ENCODE measurements at places on chromosomes 13 and 19.
A peak's percentile ranks its signal among the peaks of the same experiment; 100 is the strongest.

- DNase-seq: no peak
These were observed 20.3 kb upstream of the RAP2A start for GRCh38 chr13:97413694-97414093.

DNA sequence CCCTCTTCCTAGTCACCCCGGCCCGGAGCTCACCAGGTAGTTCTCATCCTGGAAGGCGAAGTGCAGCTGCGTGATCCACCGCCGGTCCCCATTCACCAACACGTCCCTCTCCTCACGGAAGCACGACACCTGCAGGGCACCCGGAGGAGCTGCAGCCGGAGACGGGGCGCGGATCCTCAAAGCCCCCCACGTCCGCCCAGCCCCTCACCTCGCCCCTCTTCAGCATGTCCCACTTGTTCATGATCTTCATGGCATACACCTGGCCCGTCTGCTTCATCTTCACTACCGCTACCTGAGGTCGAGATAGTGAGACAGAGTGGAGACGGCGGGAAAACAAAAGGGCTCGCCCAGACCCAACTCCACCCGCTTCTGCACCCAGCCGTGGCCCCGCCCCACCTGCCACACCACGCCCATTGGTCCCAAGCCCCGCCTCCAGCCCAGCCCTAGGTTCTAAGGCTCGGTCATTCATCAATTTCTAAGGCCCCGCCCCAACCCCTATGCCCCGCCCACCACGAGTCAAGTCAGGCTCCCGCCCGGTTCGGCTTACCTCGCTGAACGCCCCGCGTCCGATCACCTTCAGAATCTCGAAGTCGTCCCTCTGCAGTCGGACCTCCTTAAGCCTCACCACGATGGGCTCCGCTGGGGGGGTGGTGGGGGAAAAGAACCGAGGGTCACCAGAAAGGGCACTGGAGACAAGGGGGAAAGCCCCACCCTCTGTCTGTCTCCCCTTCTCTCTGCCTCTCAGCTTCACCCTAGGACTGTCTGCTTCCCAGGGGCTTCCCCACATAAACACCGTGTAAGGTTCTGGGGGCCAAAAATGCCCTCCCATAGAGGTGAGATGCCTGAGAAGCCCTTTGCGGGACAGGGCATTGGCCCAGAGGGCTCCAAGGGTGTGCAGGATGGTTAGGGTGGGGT is 2.8 kb downstream of the DMPK start:
- DNase-seq: peak; percentile 85

DNA sequence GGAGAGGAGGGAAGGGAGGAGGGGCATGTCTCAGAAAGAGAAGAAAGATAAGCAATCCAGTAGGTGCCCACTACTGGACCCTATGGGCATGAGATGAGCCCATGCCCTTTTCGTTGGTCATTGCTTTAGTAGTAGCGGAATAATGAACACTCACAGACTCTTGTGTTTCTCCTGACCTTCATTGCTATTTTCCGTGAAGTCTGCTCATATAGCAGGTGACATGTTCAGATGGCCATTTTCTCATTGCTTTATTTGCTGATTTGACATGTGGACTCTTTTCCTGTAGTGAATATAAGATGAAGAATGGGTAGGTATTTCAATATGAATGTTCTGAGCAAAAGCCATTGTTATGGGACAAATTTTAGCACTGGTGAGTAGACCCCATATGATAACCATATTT is 16.4 kb downstream of the WDFY2 start:
- DNase-seq: no peak

DNA sequence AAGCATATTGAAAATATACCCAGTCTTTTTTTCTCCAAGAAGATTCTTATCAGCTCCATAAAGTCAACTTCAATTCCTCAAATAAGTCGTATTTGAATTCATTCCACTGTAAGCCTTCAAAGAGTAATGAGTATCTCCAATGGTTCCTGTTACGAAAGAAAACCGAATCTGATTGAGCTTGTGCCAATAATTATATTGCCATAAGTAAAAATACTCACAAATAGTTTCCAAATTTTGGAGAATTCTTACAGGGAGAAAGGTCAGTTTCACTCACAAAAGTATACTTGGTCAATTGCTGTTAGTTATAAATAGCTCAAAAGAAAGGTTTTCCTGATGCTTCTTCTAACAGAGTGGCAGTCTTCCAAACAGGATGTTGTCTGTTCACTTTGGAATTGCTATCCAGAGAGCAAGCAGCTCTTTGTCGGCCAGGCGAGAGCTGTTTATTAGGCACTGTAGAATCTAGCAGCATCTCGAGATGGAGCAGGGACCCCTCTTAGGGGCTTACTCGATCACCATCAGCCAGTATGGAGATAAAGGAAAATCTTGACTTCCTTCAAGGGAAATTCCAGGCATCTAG is 13.5 kb downstream of the ERICH4 start:
- no peak for DNase-seq

DNA sequence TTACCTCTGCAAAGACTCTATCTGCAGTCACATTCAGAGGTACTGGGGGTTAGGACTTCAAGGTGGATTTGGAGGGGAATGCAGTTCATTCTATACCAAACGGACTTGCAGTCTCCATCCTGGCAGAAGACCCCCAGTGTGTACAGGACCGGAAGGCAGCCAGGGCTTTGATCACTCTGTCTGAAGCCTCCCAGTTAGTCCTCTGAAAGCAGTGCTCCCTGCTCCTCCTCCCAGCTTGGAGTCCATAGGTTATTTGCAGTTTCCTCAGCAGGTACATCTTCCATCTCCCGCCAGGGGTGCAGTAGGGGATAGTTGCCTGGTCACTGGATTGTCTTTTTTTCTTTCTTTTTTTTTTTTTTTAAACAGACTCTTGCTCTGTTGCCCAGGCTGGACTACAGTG is 78.8 kb upstream of the KCTD15 start:
- no peak for DNase-seq

- DNase-seq: no peak
These were observed 205.3 kb downstream of the MZT1 start for GRCh38 chr13:72521940-72522661.

DNA sequence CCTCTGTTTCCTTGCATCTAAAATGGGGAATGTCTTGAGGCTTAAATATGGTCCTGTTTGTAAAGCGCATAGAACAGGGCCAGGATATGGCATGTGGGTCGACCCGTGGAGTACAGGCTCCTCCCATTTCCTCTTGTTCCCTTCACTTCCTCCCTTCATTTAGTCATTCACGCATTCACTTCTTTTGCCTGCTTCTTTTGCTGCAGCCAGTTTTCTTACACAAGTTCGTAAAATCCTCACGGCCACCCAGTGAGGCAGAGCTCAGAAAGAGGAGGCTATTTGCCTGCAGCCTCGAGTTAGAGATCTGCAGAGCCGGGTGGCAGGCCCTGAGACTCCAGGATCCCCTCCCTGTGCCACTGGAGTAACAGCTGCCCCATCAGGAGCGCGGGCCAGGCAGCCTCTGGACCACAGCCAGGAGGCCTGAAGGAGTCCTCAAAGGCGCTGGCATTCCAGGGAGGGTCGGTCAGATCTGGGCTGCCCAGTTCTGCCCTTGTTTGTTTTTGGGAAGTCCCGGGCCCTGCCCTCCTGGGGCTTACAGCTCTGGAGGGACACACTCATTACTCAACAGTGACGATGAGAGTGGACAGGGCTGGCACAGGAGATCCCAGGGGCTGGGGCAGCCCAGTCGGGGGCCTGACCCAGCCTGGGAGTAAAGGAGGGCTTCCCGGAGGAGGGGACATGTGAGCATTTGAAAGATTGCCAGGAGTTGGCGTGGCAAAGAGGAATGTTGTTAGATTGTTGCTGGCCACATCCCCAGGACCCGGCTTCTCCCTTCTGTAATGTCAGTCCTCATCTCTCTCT is 4.6 kb downstream of the PPP5C start:
- DNase-seq: peak; percentile 77

- peak; percentile 57 for DNase-seq
These were observed 48.7 kb upstream of the MYCBP2 start for GRCh38 chr13:77375560-77376108.

DNA sequence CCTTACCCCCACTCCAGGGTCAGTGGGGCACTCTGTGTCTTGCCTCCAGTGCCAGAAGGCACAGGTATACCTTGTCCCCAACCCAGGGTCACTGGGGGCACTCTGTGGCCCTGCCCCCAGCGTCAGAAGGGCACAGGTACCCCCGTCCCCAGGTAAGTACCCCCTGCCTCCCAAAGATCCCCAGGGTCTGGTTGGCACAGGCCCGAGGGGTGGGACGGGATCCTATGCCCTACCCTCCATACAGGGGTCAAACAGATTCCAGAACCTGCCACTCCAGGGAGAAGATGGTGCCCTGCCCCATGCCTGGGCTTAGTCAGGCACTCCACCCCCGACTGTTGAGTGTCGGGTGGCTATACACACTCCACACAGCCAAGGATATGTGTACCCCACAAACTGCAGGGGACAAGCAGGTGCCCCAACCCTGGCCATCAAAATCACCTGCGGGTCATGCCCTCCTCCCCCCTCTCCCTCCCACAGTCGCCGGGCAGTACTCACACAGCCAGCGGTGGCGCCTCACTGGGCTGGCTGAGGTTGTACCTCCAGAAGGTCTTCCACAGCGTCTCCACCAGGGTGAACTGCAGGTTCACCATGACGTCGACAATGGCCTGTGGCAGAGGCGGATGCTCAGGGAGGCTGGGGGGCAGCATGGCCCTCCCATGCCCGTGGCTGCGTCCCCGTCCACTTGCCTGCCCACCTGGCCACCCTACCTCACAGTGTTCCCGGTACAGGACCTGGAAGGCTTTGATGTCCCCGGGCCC is 13.8 kb downstream of the DCAF15 start:
- DNase-seq: no peak

GRCh38 chr13:70107498-70108281 is at the start of gene ATXN8OS:
Gene ATXN8OS, plus strand, starts transcription at chr13:70107826.
- DNase-seq: peak; percentile 39

GRCh38 chr13:93222976-93223375 is 3.6 kb upstream of the GPC6 start:
- no peak for DNase-seq

GRCh38 chr19:12648088-12648487 is 18.5 kb downstream of the MAN2B1 start:
- DNase-seq: peak; percentile 31

- no peak for DNase-seq
These were observed 109.0 kb upstream of the RNF113B start for GRCh38 chr13:98285852-98286594.

GRCh38 chr13:107427536-107427935 is 787.8 kb downstream of the LIG4 start:
- no peak for DNase-seq

DNA sequence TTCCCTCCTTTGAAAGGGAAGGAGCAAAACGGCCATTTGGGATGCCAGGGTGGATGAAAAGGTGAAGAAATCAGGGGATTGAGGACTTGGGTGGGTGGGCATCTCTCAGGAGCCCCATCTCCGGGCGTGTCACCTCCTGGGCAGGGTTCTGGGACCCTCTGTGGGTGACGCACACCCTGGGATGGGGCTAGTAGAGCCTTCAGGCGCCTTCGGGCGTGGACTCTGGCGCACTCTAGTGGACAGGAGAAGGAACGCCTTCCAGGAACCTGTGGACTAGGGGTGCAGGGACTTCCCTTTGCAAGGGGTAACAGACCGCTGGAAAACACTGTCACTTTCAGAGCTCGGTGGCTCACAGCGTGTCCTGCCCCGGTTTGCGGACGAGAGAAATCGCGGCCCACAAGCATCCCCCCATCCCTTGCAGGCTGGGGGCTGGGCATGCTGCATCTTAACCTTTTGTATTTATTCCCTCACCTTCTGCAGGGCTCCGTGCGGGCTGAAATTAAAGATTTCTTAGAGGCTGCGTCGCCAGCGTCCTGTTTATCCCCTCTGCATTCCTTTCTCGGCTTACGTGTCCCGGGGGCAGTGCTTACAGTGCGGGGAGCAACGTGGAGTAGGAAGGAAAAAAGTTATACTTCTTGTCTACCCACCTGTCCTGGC is 15.2 kb upstream of the S1PR4 start:
- peak; percentile 78 for DNase-seq

DNA sequence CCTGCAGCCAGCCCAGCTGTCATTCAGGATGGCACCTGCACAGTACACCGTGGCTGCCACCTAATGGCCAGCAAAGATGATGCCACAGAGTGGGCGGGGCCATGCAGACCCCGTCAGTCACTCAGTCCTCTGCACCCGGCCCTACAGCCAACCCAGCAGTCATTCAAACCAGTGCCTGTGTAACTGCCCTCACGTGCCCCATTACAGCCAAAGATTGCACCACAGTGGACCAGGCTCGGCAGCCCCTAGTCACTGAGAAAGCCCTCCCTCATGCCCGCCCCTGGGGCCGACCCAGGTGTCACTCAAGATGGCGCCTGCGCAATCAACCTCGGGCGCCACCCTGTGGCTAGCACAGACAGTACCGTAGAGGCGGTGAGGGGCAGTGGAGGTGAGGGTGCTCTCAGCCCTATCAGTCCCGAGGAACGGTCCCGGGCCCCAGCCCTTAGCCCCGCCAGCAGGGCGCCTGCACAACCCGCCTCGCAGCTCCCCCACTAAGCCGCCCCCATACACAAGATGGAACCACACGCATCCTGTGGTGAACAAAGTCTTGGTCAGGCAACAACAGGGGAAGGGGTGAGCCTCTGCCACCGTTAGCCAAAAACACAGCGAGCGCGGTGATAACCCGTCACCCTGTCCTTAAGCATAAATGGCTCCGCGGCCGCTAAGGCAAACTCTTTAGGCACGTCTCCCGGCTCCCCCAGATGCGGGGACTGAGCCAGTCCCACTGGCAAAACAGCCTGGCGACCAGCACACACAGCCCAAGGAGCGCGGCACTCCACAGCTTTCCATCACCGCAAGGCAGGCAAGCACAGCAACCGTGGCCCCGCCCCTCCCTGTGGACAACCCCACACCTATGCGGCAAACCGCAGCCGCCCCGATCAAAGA is 2.3 kb downstream of the PEG3 start:
- peak; percentile 83 for DNase-seq

GRCh38 chr13:21932578-21932977 is 261.7 kb downstream of the FGF9 start:
- DNase-seq: no peak

DNA sequence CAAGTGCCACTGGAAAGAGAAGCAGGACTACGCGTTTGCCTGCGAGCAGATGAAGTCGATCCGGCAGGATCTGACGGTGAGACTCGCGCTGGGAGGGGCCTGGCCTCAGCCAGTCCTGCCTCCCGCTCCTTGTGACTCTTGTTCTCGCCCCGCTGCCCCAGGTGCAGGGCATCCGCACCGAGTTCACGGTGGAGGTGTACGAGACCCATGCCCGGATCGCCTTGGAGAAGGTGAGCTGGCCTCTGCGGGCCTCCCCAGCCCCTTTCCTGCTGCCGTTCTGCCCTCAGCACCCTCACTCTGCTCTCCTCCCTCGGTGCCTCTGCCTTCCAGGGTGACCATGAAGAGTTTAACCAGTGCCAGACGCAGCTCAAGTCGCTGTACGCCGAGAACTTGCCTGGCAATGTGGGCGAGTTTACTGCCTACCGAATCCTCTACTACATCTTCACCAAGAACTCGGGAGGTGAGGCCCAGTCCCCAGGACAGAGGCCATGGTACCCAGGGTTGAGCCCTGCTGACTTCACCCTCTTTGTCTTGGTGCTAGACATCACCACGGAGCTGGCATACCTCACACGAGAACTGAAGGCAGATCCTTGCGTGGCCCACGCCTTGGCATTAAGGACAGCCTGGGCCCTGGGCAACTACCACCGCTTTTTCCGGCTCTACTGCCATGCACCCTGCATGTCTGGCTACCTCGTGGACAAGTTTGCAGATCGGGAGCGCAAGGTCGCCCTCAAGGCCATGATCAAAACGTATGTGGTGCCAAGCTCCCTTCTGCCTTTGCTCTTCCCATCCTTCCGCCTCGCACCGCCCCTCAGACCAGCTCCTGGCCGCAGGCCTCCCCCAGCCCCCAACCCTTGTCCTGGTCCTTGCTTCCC is 5.6 kb downstream of the LENG9 start:
- DNase-seq: no peak

Measured in astrocyte of the hippocampus (primary cell).